ENCODE measurements at places on chromosomes 5 and 9.

DNA sequence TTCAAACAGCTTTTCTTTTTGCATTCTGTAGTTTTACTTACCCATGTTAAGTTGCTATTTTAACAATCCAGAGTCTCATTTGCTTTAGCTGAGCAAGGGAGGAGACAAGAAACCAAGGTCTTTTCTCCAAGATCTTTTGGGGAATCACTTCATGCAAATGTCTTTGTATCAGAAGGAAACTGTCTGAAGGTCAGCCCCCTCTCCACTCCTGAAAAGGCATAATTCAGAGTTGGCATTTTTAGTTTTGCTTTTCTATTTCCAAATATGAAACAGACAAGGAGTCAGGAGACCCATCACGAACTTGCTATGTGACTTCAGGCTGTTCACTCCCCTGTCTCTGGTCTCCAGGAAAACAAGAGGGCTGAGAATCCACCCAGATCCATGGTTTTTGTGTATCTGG, 12.3 kb upstream of the TNFSF15 start:
- no peak for DNase-seq

DNA sequence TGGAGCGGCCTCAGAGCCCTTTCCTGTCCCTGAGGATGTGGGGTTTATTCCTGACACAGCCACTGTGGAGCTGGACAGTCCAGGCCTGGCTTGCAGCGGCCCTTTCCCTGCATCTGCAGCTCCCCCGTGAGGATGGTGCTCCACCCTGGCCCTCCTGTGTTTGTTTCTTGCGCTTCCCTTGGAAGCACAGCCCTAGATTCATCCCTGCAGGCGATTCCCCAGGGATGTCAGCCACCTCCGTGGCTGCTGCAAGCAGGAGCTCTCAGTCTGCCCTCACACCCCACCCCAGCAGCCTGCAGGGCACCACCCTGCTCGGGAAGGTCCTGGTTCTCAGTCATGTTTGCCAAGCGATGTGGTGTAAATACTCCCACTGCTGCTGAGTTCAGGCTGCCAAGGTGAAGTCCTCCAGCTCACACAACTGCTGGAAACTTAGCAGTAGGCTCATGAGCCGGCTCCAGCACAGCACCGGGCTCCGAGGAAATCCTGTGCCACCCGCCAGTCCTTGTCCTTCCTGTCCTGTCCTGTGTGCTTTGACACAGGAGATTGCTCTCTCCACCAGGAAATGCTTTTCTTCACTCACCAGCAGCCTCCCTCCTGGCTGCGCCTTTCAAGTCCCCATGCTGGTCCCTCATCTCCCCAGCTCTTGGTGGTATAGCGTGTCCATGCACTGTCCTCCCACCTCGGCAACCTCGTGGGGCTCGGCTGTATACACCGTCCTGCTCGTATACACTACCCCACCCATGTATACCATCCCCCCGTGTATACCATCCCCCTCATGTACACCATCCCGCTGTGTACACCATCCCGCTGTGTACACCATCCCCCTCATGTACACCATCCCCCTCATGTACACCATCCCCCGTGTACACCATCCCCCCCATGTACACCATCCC, 16.2 kb downstream of the ROPN1L start:
- DNase-seq, result no peak

DNA sequence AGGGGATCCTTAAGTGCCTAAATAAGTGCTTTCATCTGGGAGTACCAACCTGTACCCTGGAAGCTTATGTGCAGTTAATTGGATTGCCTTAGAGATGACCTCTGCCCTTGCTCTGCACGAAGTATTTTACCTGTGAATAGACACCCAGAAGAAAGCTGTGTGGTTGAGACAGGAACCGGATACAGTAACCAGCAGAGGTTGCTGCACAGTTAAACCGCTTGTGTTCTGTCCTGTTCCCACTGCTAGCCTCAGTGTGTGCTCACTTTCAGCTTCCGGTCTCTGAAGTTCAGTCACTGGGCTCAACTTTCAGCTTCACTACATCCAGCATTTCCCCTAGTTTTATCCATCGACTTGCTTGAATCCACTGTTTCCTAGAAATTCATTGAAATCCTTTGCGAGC, 185.3 kb downstream of the FAM170A start:
- DNase-seq, result no peak

GRCh38 chr5:149450199-149450598, 71.1 kb upstream of the IL17B start:
- no peak for DNase-seq

Measured in mesenteric fat pad (tissue), 1 donor.